ENCODE measurements at places on chromosomes 13 and 19. TPM values are rescaled to one million over a fixed set of nuclear protein-coding genes. Genes with fewer than 3 reads are reported as not detected.
A peak's percentile ranks its signal among the peaks of the same experiment; 100 is the strongest.

ADAT3 gene
- 12.7 TPM for total RNA-seq

DNA sequence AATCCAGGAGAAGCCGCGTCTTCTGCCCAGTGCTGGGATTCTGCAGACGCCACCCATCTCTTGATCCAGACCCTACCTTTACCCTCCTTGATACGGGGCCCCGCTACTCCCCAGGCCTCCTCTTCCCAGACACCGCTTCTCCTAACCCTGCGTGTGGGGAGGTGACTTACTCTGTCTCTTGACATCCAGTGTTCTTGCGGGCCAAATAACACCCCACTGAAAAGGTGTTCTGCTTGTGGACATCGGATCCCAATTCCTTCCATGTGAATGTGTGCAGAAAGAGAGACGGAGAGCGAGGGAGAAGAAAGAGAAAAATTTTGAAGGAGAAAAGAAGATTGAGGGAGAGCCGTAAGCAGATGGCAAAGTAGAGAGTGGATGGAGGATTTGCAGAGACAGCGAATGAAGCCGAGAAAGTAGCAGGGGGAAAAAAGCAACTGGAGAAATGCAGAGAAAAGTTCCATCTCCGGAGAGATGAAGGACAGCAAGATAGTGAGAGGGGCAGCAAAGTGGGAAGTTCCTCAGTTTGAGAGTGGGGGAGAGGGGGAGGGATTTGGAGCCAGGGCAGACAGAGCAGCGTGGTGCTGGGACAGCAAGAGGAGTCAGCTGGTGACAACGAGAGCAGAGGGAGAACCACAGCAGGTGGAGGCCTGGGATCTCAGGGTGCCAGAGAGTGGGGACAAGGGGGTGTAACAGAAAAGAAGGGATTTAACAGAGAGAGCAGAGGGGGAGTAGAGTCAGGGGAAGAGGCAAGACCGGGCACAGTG, 814 bp downstream of the ZNF480 start:
- no peak for DNase-seq

DNA sequence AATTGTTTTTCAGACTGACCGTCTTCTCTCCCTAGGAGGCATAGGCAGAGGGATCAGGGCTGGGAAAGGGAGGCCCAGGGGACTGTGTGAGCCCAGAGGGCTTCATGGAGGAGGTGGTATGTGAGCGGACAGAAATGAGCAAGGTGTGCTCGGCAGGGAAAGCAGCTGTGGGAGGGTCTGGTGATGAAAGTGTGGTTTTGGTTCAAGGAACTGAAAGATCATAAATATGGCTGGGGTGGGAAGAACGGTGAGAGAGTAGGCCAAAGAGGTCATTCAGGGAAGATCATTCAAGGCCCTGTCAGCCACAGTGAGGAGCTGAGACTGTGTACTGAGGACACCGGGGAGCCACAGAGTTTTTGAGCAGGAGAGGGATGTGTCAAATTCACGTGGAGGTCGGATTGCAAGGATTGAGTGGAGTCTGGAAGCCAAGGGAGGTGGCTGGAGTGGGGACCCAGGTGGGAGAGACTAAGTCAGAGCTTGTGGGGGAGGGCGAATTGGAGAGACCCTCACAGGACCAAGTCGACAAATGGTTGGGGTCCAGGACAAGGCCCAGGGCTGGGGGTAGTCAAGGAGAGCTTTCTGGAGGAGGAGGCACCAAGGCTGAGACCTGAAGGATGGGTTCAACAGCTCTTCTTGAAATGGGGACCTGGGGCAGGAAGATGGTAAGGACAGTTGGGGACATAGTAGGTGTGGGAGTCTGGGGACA, 7.6 kb downstream of the PLD3 start:
- no peak for DNase-seq

DNA sequence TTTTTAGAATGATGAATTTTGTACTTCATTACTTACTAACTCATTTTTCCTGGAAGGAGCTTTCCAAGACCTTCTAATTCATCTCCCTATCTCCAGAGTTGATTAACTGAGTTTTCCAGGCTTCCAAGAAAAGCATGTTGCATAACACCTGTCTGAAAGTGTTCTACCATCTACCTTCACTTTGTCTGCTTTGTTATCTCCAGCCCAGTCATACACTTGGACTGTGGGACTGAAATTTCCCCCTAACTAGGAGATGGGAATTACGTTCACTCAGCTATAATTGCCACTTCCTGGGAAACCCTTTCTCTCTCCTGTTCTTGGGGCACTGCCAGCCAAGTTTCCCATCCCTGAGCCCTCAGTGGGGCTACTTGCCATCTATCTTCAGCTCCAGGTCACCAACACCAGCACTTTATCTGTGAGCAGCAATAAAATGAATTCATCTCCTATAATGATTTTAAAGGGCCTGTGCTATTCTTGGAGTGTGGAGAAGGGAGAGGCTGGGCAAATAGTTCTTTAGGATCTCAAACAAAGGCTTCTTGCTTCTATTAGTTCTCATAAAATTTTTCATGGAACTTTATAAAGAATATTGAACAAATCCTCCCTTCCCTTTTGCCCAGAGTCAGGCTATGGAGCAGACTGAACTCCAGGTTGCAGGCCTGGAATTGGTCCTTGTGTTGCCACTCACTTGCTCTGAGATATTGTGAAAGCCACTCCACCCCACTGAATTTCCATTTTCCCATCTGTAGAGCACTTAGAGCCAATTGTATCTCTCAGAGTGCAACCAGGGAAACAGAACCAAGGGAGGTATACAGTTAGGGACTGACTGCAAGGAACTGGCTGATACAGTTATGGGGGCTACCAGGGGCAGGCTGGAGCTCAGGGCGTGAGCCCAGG, 17.8 kb upstream of the ATP12A start:
- no peak for DNase-seq

- DNase-seq, result peak; percentile 77
These were observed 927 bp downstream of the COL4A2 start for GRCh38 chr13:110307767-110308655.

GRCh38 chr19:5832527-5833216, 6.8 kb downstream of the FUT6 start:
- peak; percentile 27 for DNase-seq

GRCh38 chr19:6012426-6013170, 34.7 kb upstream of the RANBP3 start:
- peak; percentile 37 for DNase-seq

DNA sequence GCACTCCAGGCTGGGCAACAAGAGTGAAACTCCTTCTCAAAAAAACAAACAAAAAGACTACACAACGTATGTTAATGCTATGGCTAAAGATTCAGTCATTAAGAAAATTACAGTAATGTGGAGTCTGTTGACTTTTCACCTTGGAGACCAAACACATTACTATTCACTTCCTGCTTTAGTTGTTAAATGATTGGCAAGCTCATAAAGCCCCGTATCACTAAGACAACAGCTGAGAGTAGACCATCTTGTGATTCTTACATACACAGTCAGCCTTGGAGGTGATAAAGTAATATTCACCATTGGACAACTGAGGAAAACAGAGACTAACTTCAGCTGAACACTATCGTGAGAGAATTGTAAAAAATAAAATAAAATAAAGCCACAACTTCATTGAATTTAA, 86.5 kb downstream of the KCTD12 start:
- no peak for DNase-seq

- no peak for DNase-seq
These were observed 424.6 kb downstream of the TSHZ3 start for GRCh38 chr19:30924670-30925069.

POLR1G gene
- 35.8 TPM for total RNA-seq

DNA sequence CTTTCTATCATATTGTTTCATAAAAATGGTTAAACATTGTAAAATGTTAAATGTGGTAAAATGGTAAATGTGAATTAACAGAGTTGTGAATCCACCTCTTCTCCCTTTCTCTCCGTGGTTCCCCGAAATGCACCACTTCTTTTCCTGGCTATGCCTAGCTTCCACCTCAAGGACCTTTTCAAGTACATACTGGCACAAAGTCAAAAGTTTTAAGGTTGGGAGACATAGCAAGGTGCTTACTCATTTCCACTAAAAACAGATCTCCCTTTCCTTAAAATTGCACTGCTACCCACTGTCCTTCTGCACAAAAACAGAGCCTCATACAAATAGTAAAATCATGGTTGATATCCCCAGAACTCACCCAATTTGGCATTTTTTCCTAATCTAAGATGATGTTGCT, 558.2 kb downstream of the SLITRK6 start:
- DNase-seq, result no peak

ZNF442 gene
- not detected for total RNA-seq

- DNase-seq, result no peak
These were observed 205.5 kb downstream of the NDFIP2 start for GRCh38 chr13:79686441-79686840.

- DNase-seq, result no peak
These were observed 25.3 kb downstream of the PEPD start for GRCh38 chr19:33496038-33496895.

FCGBP gene
- total RNA-seq, result 0.22 TPM

- no peak for DNase-seq
These were observed 7.1 kb downstream of the ZNF20 start for GRCh38 chr19:12133069-12133468.

C1QTNF9B gene
- not detected for total RNA-seq

GEMIN7 gene
- 77.0 TPM for total RNA-seq

DNA sequence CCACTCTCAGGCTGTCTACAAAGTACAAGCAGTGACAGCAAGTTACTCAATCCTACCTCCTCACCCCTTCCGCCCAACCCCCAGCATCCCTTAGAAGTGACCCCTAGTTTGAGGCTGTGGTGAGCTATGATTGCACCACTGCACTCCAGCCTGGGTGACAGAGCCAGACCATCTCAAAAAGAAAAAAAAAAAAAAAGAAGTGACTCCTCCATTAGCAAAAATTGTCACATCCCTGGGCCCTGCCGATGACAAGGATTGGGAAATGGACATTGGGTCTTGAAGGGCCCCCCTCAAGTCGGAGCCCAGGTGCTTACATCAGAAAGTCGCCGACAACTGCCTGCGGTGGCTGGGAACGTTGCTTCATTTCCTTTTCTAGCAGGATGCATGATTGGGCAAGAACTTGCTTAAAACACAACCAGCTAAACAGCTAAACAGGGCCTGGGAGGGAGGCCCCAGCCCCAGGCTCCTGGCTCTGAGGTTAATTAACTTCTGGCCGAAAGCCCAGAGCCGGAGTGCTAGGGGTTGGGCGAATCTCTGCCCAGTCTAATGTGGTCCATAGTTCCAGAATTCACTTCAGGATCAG, 15.3 kb downstream of the RAB3D start:
- DNase-seq, result no peak

DNA sequence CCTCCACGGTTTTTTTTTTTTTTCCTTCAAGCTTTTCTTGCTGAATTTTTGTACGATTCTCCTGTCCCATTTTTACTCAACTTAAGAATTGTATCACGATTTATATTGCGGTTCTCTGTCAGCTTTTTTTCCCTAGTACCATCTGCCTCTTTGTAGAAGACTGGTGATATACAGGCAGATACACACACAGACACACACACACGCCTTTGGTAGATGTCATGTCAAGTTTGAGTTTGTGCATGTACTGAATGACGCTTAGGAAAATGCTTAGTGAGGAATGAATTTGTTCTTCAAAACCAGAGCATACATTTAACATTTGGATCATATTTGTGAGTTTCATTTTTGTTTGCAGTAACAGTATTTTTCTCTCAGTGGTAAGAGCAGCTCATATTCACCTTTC, 82.0 kb upstream of the MBNL2 start:
- no peak for DNase-seq

ZNF723 gene
- total RNA-seq, result not detected

FUT3 gene
- not detected for total RNA-seq

ZNF135 gene
- not detected for total RNA-seq

GRCh38 chr13:75860935-75861334, 224.8 kb downstream of the LMO7 start:
- DNase-seq, result no peak

GRCh38 chr19:7676376-7676775, 514 bp upstream of the MCEMP1 start:
- DNase-seq, result no peak

DMWD gene
- total RNA-seq, result 35.9 TPM

DNA sequence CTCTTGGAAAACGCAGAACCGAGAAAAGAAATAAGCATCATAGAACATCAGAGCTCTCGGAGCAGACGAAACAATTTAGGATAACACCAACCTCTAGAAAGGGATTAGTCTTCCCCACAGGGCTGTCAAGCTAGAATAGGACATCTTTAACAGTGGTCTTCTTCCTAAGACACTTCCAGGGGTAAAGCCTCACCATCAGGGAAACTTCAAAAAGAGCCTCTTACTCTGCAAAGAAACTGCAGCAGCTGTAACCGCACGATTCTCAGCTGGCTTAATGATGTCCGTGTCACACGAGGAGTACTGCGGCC, 642 bp downstream of the ZNF571 start:
- DNase-seq, result no peak

GRCh38 chr13:77580748-77581147, 45.2 kb downstream of the SCEL start:
- no peak for DNase-seq

IPO5 gene
- total RNA-seq, result 404 TPM

- DNase-seq, result no peak
These were observed 916.6 kb downstream of the DIAPH3 start for GRCh38 chr13:59247171-59247570.

GRCh38 chr13:30671271-30671815, 53.6 kb downstream of the USPL1 start:
- no peak for DNase-seq

DNA sequence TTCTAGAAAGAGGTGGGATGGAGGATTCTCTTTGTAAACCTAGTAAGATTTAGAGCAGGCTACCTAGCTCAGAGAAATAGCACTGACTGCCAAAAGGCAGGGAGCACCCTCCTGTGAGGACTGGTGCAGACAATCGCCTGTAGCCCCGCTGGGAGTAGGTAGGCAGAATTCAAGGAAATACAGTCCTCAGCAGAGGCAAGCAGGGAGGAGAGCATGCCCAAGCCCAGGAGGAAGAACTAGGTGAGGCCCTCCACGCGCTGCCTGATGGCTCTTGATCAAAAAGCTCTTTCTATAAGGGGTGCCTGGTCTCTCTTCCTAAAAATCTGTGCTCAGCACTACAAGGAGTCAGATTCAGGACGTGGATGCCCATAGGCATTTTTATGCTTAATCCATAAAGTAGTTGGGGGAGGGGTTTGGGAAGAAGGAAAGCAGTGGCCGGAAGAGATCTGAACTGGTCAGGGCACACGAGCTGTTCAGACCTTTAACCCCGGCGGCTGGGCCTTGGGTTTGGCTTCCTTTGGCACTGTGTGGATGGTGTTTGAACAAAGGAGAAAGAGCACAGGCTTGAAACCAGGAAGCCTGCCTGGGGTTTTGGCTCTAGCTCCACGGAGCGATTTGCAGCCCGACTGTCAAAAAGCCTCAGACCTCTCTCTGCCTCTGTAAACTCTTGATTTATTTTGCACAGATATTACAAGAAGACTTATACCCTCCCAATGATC, 320.6 kb downstream of the FOXO1 start:
- peak; percentile 37 for DNase-seq

- no peak for DNase-seq
These were observed 13.9 kb upstream of the FBXL3 start for GRCh38 chr13:77040835-77041234.

WDR62 gene
- 27.0 TPM for total RNA-seq

DNA sequence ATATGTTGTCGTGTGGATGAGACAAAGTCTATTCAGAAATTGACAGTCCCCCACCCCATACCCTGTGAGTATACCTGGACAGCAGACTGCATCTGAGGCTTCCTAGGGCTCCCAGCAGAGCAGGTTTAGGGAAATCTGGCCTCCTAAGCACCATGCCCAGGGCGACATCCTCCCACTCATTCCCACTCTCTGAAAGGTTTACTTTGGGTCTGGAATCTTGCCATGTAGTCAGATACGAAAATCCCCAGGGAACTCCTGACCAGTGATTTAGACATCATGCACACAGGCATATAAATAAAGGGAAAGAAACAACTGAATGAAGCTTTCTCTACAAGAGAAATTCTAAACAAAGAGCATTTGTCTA, 717 bp upstream of the NALCN start:
- DNase-seq, result peak; percentile 30
